T1000 (cell line): ENCODE measurements at places on chromosomes 1 and 21.

DNA sequence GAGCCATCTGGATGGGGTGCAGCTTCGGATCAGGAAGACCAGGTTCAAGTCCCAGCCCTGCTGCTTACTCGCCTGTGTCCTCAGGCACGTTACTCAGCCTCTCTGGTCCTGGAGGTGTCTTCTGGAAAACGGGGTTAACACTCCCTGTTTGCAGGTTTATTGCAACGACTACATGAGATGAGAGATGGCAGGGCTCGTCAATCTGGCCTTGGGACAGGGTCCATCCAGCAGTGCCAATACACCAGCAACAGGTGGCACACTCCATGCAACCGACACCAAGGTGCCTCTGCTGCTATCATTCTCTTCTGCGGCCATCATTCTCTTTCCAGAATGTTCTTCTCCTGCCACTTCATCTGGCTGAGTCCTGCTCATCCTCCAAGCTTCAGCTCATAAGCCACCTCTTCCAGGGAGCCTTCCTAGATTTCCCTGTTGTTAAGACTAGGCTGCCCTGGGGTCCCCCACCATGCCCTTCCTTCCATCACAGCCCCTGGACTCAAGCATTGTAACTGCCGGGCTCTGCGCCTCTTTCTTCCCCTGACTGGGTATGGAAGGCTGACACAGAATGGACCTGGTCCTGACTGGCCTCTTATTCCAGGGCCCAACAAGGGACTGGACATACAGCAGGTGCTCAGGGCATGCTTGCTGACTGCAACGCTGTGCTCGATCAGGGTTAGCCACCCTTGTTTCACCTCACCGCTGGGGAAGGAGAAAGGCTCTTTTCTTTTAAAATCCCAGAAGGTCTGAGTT, 87.4 kb downstream of the DMRTB1 start:
- DNase-seq = no peak

DNA sequence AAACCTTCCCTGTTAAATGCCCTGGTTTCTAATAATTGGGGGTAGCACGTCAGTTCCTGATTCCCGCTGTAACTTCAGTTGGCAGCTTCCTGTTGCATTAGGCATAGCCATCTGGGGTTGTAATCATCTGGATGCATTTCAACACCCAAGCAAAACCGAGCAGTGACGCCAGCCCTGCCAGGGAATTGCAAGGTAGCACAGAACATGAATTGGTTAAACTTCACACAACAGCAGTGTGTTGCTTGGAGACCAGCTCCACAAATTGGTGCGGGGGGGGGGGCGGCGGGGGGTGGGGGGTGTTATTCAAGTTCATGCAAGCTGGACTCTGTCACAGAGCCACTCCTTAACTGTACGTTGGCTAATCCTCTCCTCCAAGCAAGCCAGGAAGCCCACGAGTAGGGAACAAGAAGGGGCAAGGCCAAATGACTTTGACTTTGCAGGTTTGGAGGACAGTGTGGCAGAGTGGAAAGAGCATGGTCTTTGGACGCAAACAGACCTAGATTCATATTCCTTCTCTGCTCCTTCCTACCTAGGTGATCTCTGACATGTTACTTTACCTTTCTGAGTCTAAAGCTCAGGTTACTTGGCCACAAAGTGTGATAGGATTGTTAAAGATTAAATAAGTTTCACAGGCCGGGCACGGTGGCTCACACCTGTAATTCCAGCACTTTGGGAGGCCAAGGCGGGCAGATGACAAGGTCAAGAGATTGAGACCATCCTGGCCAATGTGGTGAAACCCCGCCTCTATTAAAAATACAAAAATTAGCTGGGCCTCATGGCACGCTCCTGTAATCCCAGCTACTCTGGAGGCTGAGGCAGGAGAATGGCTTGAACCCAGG, 4.7 kb downstream of the LAX1 start:
- DNase-seq = no peak

DNA sequence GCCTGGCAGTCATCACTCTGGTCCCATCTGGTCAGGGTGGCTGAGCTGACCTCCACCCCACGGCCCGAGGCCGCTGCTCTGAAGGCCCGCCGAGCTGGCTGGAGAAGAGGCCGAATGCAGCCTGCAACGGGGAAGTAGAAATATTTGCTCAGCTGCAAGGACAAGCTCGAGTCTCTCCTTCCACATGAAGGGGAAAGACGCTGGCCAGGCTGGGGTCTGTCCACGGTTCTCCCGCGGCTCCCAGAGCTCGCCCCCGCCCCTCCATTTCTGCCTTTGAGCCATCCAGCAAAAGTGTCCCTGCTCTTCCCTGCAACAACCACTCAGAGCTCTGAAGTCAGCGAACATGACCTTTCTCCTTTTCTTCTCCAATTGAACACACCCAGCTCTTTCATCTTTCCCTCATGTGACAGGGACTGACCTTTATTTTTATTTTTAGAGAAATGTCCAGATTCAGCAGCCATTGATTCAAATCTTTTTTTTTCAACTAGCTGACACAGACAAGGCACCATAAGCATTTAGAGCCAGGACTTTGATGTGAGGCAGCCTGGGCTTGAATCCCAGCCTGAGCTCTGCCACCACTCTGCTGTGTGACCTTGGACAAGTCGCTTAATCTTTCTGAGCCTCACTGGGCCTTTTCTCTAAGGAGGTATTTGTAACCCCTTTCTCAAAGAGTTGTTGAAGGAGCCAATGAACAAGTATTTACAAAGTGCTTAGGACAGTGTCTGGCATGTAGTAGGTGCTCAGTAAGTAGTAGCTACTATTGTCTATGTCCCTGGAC, 149.3 kb upstream of the WNT4 start:
- no peak for DNase-seq

DNA sequence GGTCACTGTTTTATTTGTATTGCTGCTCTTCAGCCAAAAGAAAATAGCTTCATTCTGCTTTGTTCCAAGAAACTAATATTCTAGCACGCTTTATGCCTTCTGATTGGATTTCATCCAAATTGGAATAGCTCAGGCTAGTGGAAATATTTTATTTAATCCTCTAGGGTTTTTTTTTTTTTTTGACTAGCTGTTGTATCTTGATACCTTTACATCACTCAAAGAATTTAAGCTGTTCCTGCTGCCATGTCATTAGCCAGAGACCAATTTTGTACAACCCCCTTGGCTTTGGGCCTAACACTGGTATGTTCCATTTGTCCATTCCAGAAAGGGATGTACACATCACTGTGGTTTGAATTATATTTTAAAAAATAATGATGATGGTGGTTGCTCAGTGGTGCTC, 103.0 kb downstream of the DISC1 start:
- no peak for DNase-seq

- DNase-seq = peak; percentile 94
These were observed 22.2 kb upstream of the CFAP126 start for GRCh38 chr1:161389691-161390558.
